Stimulated activated CD4-positive, alpha-beta T cell treated with anti-CD3 and anti-CD28 coated beads, Interleukin-1b, Interleukin-23, amount 100 ng/mL, for 24 hours (primary cell): ENCODE measurements at places on chromosomes 1 and 21.
A peak's percentile ranks its signal among the peaks of the same experiment; 100 is the strongest.

DNA sequence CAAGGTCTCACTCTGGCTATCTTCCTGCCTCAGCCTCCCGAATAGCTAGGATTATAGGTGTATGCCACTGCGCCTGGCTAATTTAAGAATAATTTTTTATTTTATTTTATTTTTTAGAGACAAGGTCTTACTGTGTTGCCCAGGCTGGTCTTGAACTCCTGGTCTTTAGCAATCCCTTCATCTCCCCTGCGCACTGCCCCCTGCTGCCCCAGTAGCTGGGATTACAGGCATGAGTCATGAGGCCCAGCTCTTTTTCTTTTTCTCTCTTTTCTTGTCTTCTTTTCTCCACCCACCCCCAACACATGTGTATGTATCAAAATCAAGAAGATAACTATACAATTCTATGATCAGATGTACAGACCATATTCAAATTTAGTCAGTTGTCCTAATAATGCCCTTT, 87.2 kb downstream of the PEX14 start:
- no peak for DNase-seq

DNA sequence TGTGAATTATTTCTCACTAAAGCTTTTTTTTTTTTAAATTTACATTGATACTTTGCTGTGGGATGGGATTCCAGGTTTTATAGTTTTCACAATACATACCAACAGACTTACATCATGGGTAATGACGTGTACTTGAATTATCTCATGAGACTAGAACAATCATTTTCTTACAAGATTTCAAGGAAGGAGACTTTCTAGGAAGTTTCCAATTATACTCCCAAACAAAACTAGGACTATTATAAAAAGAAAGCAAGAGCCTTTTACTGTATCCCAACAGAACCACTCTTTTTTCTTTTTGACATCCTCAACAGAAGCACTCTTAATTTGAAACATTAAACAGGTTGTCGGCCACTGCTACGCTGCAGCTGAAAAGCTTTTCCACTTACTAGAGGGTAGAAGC, 48.7 kb downstream of the TESK2 start:
- no peak for DNase-seq

DNA sequence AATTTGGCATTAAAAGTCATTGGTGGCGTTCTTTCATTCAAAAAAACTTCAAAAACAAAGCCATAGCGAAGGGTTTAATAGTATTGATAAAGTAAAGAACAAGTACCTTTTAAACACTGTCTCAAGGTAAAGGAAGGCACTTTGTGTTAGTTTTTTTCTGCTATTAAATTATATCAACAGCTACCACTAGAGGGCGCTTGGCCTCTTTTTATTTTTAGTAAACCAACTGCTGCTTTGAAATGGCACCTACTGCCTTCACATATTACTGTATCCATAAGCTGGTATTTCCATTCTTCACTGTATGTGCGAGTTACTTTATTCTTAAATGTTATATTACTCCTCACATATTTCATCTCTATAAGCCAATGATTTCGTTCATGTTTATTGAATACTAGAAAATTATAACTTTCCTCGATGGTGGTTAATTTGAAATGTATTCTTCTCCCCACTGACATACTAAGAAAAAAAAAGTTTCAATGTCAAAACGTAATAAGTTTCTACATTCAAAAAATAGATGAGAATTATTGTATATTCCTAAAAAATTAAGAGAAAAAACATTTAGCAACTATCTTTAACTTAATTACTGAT, 125.7 kb upstream of the CXADR start:
- DNase-seq = peak; percentile 25

DNA sequence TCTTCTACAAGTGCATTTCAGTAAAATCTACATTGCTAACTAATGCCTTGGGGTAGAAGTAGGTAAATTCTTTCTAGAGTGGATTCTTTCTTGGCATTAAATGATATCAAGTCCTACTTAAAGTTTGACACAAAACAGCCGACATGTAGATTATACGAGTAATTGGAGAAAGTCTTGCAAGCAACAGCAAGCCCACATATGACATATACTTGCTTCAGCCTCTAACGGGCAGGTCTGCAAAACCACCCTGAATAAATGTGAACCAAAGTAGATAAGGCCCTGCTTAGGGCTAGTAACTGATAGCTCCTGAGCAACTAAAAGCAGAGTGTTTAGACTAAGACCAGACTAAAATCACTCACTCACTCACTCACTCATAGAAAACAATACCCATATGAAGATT, 203.2 kb downstream of the LTN1 start:
- DNase-seq = no peak

DNA sequence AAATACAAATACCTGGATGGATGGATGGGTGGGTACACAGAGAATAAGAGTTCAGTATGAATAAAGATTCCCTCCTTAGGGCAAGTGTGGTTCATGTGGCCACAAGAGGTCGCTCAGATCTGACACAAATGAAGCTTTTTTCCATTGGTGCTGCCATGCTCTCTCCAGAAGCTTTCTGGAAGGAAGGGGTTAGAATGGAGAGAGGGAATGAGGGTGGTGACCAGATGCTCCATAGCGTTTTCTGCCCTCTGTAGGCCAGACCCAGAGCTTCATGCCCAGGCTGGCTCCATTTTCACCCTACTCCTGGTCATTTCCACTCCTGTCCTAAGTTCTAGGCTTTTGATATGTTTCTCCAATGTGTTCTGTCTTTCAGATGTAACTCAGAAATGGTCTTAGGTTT, 3.3 kb upstream of the FCRL6 start:
- peak; percentile 12 for DNase-seq

GRCh38 chr1:1630191-1630964, 1.6 kb upstream of the MMP23B start:
- DNase-seq = peak; percentile 86

DNA sequence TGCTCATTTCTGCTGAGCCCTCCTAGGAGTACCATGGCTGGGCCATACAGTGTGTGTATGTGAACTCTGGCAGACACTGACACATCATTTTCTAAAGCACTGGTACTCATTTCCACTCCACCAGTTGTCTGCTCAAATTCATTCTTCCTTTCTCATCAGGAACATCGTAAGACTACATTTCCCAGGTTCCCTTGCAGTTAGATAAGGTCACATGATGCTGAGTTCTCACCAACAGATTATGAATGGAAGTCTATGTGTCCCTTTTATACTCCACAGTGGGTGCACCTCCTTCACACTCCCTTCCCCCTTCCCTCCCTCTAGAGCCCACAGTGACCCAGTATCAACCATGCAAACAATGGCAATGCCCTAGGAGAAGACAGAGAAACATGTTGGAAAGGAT, 38.3 kb upstream of the PAX7 start:
- DNase-seq = no peak

- no peak for DNase-seq
Observed at GRCh38 chr1:186079084-186079684, 295.9 kb downstream of the TPR start.

- no peak for DNase-seq
Observed at GRCh38 chr1:107877745-107878144, 87.2 kb downstream of the VAV3 start.

DNA sequence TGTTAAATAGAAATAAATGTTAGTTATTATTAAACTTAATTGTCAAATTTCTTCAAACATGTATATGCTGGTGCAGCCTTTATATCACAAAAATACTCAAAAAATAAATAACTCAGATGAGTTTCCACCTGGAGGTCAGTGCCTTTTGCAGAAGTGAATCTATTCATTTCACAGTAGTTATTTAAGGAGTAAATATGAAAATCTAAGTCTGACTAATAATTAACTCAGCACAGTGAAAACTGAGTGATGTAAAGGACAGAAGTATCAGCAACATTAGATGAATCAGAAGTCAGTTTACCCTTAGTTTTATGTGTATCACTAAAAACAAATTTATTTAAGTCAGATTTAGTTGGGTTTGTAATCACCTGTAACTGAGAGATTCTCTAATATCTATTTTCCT, 2135.4 kb downstream of the MRPL39 start:
- DNase-seq = no peak

GRCh38 chr1:159889202-159889601, 10.8 kb downstream of the CFAP45 start:
- no peak for DNase-seq

GRCh38 chr1:216919060-216919970, 196.1 kb upstream of the ESRRG start:
- no peak for DNase-seq

DNA sequence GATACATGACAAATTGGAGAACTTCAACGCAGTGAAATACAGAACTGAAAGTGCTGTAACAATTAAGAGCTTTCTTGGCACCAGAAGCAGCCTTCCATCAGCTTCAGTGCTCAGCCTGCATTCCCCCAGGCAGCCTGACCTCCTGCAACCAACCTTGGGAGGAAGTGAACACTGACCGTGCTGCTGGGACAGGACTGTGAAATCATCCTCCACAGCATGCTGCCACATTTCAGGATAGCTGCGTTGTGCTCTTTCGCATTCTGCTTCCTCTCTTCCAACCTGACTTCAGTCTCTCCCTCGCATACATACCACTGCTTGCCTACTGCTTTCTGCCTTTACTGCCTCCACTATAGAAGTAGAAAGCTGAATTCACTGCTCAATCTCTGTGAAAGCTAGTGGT, 388.6 kb downstream of the RWDD3 start:
- no peak for DNase-seq

GRCh38 chr1:94265011-94265422, 27.6 kb upstream of the ARHGAP29 start:
- DNase-seq = no peak

- DNase-seq = no peak
Observed at GRCh38 chr1:193265716-193266115, 79.3 kb upstream of the B3GALT2 start.

GRCh38 chr21:29418813-29419212, 120.1 kb downstream of the BACH1 start:
- no peak for DNase-seq

DNA sequence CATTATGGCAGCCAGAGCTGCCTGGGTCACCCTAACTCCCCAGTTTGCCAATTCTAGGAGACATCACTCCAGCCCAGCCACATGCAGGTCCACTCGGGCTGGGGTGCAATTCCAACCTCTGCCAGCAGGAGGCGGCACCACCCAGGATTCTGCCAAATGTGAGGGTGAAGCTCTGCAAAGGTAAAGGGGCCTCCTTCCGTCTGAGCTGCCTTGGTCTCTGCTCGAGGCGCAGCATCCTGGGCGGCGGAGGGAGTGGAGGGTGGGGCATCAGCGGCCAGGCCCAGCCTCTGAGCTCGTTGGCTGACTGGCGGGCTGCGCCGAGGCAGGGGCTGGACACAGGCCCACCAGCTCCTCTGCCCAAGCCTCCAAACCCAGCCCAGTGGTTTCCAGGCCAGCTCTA, 63.8 kb downstream of the ARHGEF16 start:
- DNase-seq = no peak

- no peak for DNase-seq
Observed at GRCh38 chr1:236472850-236473788, 50.7 kb upstream of the LGALS8 start.

DNA sequence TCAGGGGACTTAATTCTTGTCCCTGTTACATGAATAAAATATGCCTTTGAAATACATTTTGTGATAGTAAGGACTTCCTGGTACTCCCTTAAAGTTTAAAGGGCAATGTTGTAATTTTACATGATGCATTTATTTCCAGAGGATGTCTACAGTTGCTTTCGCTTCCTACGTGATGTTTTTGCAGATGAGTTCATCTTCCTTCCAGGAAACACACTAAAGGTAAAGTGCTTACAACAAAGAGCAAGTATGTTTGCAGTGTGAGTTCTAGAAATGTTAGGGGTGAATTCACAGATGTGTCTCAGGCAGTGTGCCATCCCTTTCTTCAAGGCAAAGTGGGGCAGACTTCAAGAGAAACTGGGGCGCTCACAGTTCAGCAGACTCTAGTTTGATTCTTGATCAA, 31.2 kb downstream of the GNPAT start:
- DNase-seq = no peak

GRCh38 chr1:221775206-221775605, 33.3 kb upstream of the DUSP10 start:
- no peak for DNase-seq

DNA sequence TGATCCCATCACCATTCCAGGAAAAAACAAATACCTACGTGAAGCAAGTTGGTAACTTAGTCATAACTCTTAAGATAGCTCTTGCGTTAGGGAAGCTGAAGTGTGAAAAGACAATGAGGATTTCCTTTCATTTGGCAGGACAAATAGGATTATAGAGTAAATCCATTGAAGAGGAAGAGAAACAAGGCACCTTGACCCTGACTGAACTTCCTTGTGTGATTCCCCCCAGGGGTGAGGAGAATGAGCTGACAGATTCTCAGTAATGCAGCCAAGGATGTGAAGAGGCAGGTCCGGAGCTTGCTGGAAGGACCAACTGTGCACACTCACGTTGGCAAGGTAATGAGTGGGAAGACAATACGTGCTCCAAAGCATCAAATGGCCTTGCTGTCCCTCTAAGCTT, 55.0 kb upstream of the HMCN1 start:
- no peak for DNase-seq

GRCh38 chr1:57348921-57349320, 74.9 kb downstream of the DAB1 start:
- DNase-seq = no peak

- no peak for DNase-seq
Observed at GRCh38 chr1:33393524-33393923, 37.4 kb downstream of the PHC2 start.

GRCh38 chr1:26307363-26307781, 936 bp upstream of the UBXN11 start:
- no peak for DNase-seq

GRCh38 chr1:13960375-13960987, 260.5 kb downstream of the PRDM2 start:
- DNase-seq = peak; percentile 43

GRCh38 chr1:160101717-160102522, 3.5 kb upstream of the IGSF8 start:
- no peak for DNase-seq

DNA sequence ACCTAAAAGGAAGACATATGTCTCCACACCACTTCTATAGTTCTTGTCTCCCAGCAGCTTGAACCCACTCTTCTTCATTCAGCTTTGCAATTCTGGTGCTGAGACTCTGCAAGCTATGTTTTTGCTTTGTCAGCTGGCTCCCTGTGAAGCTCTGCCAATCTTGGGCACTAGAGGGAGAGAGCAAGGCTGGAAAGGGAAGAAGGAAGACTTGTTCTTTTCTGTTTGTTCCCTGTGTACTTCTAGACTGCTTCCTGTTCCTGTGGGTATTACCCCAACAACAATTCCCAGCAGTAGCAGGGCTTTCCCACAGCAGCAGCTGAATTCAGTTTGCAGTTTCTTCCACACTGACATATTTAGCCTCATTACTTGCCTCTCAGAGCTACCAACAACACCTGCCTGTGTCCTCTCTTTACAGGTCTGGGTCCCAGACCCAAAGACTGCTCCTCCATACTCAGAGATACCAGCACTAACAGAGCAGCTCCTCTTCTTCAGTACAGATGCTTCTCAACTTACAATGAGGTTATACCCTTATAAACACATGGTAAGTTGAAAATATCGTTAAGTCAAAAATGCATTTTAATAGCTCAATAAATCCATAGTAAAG, 275.2 kb upstream of the NEGR1 start:
- no peak for DNase-seq

DNA sequence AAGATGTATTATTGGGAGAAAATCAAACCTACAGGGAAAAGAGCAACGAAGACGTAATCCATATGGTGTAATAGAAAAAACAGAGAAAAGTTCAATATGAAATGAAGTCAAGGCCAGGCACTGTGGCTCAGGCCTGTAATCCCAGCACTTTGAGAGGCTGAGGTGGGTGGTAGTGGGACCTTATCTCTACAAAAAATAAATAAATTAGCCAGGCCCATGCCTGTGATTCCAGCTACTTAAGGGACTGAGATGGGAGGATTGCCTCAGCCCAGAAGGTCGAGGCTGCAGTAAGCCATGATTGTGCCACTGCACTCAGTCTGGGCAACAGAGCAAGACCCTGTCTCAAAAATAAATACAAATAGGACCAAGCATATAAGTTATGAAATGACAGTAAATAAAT, 11.4 kb downstream of the DESI2 start:
- DNase-seq = no peak

GRCh38 chr1:39412892-39413291, 78.5 kb upstream of the BMP8A start:
- DNase-seq = no peak
